ENCODE measurements at places on chromosomes 4 and X.

GRCh38 chr4:67437974-67438713, 107.2 kb downstream of the CENPC start:
- DNase-seq = no peak

- no peak for DNase-seq
These were observed 26.4 kb upstream of the PGM2 start for GRCh38 chr4:37799941-37800554.

DNA sequence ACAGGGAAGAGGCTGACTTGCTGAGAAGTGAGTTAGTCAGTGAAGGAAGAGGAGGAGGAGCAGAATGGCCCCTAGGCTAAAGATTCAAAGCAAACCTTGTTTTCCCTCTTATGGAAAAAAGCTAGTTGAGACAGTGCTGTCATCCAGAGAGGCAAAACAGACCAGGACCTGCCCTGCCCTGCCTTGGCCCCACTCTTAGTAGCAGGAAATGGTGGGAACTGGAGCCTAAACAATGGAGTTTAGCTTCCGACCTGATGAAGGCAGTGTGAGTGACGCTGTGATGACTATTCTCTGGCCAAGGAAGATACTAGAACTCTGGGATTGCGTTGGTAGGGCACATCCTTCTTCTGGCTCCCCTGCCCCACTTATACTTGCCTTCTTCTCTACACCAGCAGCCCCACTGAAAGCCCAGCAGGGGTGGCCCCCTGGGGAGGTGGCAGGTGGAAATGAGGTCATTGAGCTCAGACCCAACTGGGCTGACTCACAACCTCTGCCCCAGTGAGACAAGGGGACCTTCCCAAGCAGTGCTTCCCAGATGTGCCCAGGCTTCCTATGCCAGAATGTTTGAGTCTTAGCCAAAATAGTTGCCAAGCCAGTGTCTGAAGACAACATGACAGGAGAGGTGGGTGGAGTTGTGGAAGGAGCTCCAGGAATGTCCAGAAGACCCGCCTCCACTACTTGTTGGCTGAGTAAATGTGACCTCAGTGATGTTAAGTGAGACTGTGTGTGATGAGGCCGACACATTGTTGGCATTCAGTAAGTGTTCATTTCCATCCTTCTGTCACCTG, 38.8 kb downstream of the MSN start:
- no peak for DNase-seq

DNA sequence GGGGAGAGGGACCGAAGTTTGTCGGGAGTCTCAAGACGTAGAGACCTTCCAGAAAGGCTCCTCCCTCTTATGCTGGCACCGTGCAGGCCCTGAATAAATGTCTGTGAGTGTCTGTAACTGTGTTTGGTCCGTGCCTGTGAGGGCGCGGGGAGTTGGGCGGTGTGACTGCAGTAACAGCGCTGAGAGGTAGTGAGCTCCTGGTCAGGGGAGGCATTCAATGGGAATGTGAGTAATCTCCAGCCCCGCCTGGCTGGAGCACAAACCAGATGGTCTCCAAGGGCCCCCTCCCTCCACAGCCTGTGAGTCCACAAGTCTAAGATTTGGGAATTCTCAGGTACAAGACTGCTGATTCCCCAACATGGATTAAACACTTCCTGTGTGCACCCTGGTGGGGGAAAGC, 100.0 kb downstream of the HMX1 start:
- no peak for DNase-seq

DNA sequence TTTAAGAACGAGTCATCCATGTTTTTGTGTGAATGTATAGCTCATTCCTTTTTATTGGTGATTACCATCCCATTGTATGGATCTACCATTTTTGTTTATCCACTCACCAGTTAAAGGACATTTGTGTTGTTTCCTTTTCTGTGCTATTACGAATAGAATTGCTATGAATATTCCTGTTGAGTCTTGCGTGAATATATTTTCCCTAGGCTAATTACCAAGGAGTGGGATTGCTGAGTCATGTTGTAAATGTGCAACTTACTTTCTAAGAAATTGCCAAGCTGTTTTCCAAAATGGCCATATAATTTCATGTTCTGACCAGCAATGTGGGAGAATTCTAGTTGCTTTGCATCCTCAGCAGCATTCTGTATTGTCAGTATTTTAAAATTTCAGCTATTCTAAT, 51.3 kb downstream of the YIPF6 start:
- DNase-seq = no peak

DNA sequence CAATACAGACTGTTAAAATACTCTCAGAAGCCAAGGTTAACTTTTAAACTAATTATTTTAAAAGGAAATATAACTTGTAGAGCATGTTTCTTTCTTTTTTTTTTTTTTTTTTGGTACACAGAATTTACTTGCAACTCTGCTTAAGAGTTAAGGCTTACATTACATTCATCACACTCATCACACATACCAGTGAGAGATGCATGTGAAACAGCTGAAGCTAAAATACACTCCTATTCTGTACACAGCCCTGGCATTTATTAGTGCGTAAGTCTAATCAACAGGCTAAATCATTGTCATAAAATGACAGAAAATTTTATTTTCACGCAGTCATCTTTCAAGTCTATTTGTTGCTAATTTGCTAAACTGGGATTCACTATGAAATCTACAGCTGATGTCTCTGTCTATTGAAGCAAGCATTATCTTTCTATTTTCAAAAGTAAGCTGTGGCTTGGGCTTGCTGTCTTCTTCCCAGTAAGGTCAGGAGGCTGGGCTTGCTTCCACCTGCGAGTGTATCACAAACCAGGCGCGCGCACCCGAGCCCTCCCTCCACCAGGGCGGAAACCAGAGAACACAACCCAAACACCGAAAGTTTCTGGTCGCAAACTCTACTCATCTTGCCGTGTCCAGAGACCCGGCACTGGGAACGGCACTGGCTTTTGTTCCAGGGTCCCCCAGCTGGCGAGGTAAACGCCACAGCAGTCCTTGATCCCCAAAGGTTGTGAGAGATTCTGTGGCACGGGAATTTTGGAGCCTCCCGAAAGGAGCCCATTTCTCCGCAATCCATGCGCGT, 3.9 kb downstream of the MAML3 start:
- DNase-seq = peak; percentile 36

GRCh38 chr4:124952601-124953000, 240.1 kb upstream of the ANKRD50 start:
- DNase-seq = no peak

GRCh38 chr4:149973181-149973580, 105.1 kb upstream of the DCLK2 start:
- no peak for DNase-seq

DNA sequence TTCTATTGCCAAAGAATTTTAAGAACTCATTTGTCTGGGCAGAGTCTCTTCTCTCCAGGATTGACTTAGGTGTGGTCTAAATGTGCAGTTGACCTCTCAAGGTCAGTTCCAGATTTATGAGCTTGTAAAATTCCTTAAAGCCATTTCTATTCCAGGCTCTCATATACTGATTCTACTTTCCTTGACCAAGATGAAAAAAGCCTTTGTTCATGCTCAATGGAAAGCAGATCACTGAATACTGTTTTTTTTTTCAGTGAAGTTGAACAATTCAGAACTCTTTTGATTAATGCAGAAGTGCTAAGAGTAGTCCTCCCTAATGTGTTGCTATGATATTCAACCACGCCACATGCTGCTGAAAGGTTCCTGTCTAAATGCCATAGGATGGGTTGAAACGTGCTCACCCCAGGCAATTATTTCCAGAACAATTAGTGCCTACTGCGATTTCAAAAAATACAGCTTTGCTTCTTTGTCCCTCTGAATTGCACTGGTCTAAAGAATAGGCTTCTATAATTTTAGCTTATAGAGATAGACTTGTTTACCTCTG, 312.4 kb upstream of the PABPC5 start:
- DNase-seq = no peak

DNA sequence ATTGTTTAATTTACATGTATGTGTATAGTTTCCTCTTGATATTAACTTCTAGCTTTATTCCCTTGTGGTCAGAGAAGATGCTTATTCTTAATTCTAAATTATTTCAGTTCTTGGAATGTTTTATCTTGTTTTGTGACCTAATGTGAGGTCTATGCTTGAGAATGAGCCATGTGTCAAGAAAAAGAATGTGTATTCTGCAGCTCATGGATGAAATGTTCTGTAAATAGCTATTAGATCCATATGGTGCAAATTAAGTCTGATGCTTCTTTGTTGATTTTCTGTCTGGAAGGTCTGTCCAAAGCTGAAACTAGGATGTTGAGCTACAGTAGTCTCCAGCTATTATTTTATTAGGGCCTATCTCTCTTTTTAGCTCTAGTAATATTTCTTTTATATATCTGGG, 187.3 kb upstream of the RASGEF1B start:
- no peak for DNase-seq

DNA sequence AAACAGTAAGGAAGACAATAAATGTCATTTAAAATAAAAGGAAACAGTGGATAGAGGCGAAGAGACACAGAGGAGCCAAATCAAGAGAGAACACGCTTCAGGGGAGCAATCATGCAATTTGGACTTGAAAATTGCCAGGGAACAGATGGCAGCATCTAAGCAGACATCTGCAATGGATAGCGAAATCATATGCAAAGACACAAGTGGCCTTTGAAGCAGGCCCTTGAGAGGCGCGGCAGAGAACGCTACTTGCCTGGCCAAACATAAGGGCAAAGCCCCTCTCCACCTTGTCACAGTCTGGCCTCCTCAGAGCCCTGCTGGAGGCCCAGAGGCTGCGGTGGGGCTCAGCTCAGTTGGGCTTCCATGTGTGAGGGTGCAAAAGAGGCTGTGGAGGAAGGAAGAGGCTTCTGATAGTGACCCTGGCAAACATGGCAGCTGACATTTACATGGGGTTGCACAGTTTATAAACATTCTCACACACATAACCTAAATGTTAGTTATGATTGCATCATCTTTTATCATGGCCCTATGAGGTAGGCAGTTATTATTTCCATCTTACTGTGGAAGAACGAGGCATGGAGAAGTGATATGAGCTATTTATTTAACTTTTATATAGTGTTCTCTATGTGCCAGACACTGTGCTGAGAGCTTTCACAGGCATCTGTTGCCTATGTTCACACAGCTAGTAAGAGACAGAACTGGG, 18.3 kb downstream of the ADGRG4 start:
- DNase-seq = no peak

- DNase-seq = no peak
These were observed 196.4 kb downstream of the STIM2 start for GRCh38 chr4:27057053-27057452.

GRCh38 chrX:130176354-130176776, 4.6 kb downstream of the RAB33A start:
- no peak for DNase-seq

GRCh38 chr4:133484287-133484686, 335.2 kb downstream of the PCDH10 start:
- no peak for DNase-seq

DNA sequence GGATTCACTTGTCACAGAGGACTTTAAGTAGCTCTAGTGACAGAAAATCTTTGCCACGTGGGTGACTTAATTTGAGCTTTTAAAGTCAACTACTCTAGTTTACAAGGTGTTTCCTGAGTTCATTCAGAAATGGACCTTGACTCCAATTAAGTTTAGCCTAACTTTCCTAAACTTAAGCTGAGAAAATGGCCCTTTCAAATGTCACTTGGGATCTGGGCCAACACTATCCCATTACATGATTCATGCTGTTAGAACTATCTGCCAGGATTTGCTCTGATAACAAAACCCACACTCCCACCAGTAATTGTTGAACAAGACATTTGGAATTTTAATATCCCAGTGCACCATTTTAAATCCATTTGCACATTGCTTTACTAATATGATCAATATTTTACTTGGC, 40.8 kb downstream of the C4orf46 start:
- DNase-seq = no peak

DNA sequence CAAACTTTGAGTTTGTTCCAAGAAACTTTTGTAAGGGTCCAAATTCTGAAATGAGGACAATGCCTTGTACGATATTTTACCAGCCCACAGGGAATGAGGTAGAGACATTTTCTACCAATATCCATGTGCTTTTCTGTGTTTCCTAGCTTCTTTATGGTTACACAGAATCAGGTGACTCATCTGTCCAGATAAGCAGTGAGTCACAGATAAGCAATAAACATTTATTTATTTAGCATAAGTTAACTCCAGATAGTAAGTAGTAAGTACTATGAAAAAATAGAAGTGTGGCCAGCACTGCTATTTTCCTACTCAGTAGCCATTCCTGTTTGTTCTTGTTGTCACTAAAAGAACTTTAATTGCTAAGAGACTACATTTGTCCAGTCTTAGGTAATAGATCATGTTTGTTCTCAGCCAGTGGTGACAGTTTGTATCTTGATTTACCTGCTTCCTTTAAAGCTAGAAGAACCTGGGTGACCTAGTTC, 7.4 kb downstream of the AFF1 start:
- DNase-seq = no peak

GRCh38 chr4:56209767-56210166, 177.5 kb downstream of the AASDH start:
- no peak for DNase-seq

GRCh38 chrX:130789793-130790192, 113.2 kb downstream of the ENOX2 start:
- no peak for DNase-seq

- DNase-seq = no peak
These were observed 24.2 kb upstream of the GRPEL1 start for GRCh38 chr4:7092026-7092425.

DNA sequence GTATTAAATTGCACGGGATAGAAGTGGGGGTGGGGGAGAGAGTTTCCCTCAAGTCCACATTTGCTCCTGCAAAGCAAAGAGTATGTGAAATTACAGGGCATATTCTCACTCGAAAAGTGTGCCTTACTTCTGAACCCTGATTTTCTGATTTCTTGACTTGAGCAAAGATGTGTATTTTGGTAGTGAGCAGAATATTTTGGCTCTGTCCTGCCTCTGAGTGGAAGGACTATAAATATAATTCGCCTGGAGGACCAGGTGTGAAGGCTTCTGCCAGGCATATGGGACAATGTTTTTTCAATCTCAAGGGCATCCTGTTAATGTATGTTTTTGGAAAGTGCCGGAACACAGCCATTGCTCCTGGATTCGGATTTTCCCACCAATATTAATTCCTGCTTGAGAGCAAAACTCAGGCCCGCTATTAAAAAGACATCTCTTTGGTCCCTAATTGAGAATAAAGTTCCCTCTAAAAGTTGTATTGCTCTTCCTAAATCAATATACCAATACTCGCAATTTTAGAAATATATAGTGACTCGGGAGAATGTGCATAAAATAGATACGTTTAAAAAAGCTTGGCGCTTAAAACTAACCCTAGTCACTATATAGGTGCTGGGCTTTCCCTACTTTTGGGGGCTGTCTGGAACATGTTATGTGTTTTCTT, 15.3 kb upstream of the PITX2 start:
- DNase-seq = no peak

DNA sequence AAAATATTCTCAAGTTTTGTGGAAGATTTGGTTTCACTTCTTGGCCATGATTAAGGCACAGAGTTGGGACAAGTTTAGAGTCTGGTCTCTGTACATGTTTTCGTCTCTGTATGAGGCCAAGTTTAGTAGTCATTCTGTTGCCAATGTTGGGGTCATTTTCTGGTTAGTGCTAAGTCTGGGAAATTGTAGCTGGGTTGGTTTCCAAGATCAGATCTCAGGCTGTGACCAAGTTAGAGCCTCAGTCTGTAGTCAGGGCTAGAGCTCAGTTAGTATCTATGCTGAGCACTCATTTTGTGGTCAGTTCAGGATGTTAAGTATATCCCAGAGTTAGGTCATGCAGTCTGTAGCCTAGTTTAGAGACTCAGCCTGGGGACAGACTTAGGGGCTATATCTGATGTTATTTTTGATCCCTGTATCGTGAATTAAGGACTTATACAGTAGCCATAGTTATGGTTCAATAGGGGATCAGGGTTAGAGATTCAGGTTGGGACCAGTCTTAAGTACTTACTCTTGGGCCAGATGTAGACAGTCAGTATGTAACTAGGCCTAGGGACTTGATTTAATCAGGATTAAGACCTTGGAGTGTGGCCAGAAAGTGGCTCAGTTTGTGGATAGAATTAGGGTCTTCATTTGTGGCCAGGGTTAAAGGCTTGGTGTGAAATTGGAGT, 6.6 kb upstream of the ENOX2 start:
- no peak for DNase-seq
